ENCODE measurements at places on chromosomes 7 and 10. TPM values are rescaled to one million over a fixed set of nuclear protein-coding genes. Genes with fewer than 3 reads are reported as not detected.
A peak's percentile ranks its signal among the peaks of the same experiment; 100 is the strongest.

The GIMAP1 gene
- not detected for total RNA-seq

The OR2F1 gene
- total RNA-seq = not detected

The RGS10 gene
- total RNA-seq = 27.8 TPM

The GRID2IP gene
- not detected for total RNA-seq

The SPACDR gene
- not detected for total RNA-seq

The FAM25C gene
- total RNA-seq = not detected

The NAT16 gene
- not detected for total RNA-seq

The EGR2 gene
- total RNA-seq = 1.1 TPM

The SFRP4 gene
- total RNA-seq = 0.13 TPM

The BAG3 gene
- 20.0 TPM for total RNA-seq

The KCNMA1 gene
- 14.2 TPM for total RNA-seq

The OR6B1 gene
- total RNA-seq = not detected

The CDC14C gene
- total RNA-seq = 0.11 TPM

The OGA gene
- 73.6 TPM for total RNA-seq

DNA sequence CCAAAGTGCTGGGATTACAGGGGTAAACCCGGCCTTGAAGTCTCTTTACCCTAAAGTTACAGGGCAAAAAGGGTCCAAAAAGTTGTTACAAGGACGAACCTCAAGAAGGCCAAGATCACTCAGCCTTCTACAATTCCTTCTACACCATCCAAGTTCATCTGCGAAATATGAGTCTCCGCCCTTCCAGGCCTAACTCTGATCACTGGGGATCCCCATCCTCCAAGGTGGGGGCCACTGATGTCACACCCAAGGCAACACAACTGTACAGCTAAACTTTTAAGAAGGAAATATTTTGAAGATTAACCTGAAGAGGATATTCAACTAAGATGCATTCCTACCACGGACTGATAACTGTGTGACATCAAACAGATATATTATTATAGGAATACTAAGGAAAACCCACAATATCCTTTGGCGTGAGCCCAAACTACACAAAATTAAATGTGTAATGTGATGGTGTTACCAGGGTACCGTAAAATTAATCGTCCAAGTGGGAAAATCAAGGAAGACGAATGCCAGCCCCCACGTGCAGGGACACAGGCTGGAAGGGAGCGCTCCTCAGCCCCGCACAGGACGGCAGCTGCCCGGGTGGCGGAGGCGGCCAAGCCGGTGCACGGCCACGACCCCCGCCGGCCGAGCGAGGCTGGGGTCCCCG is 1.0 kb downstream of the PAXIP1 start:
- peak; percentile 43 for DNase-seq

GRCh38 chr7:150489782-150490181 is 24.9 kb upstream of the GIMAP7 start:
- no peak for DNase-seq

- DNase-seq = no peak
Observed at GRCh38 chr10:110044681-110045080, 36.9 kb downstream of the ADD3 start.

DNA sequence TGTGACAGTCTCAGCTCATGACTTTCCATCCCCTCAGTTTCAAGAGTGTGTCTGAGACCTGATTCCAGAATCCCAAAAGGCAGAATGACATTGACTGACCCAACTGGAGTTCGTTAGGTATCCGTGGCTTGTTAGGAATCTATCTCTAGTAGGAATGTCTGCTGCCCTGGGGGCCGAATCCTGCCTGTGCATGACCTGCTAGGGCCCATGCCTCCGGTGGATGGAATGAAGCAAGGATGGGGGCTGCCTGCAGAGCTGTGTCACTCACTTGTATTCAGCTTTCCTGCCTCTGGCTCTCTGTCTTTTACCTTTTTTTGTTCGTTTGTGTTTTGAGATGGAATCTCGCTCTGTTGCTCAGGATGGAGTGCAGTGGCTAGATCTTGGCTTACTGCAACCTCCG is 129.5 kb downstream of the SDK1 start:
- no peak for DNase-seq

DNA sequence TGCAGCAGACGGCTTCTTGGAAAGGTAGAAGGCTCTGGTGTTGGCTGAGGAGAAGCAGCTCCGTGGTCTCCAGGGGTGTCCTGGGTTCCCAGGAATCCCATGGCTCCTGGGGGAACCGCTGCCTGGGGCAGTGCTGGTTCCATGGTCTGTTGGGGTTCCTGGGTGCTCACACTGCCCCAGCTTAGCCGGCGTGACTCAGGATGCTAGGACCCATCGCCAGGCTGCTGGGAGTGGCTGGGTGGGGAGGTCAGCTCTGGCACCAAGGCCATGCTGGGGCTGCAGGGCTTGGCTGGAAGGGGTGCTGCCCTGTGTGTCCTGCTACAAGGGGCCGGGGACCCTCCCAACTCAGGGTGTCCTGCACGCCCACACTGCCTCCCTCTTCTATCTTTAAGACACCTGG is 9.4 kb downstream of the MGMT start:
- DNase-seq = no peak

- no peak for DNase-seq
Observed at GRCh38 chr7:155994279-155994811, 182.1 kb upstream of the SHH start.

DNA sequence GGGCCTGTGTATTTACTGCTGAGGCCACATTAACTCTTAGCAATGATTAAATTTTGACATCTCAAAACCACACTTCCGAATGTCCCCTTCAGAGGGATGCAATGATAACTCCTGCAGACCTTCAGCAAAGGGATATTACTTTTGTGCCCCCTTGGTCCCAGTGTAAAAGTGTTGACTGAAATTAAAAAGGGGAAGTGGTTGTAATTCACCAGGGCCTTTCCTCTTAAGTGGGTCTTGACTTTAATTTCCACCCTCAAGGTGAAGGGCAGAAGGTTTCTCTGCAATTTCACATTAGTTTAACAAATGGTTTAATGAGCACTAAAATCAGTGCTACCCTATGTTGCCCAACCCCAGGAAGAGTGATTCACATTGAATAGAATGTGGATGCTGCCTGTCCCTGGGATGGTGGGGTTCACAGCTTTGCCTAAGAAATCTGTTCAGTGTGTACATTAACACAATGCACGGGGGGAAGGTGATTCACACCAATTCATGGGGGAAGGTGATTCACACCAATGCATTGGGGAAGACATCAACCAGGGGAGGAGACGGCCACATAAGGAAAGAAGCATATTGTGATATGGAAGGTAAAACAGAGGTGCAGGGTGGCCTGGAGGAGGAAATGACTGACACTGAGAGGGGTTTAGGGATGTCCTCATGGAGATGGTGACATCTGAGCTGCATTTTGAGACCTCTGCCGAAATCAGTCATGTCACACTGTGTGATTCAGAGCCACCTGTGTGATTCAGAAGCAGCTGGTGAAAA is 19.4 kb upstream of the TNS3 start:
- DNase-seq = peak; percentile 92

GRCh38 chr10:34666008-34666704 is 148.9 kb downstream of the PARD3 start:
- DNase-seq = peak; percentile 96

- DNase-seq = no peak
Observed at GRCh38 chr7:118870187-118870586, 645.7 kb downstream of the ANKRD7 start.

GRCh38 chr7:104972500-104972899 is 41.5 kb upstream of the KMT2E start:
- peak; percentile 84 for DNase-seq

DNA sequence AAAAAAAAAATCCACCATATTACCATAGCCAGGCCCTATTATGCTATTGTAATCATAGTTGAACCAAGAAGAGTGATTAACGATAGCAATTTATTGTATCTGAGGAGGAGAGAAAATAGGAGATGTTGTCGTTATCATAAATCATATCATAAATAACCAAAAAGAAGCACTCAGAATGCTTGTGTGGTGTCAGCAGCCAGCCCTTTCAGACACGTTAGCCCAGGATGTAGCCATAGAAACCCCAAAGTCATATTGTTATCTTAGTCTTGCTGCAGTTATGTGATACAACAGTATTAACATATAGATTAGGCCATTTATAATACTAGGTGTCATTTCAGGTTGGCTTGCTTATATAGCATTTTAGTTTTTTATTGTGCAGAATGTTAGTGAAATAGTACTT is 102.2 kb upstream of the GATA3 start:
- DNase-seq = no peak

DNA sequence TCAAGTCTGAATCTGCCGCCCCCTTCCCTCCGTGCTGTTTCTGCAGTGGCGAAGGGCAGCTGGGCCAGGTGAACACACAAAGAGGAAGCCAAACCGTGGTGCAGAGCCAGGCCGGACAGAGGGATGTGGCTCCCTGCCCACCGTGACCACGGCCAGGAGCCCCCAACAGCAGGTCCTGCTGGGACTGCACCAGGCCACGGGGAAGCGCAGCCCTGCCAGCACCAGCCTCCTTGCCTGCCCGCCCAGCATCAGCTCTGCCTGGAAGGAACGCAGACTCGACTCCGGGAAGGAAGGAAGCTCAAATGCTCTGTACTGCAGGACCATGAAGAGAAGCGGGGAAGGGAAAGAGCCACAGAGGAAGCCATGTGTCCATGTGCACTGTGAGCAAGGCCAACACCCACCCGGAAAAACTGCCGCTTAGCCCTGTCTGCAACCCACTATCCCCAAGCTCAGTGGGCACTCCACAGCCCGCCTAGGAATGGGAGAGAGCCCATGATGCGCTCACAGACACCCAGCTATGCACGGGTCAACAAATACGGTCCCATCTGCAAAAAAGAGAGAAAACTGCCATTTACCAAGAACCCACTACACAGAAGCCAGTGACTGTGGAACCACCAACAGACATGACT is 19.0 kb downstream of the GPER1 start:
- no peak for DNase-seq

DNA sequence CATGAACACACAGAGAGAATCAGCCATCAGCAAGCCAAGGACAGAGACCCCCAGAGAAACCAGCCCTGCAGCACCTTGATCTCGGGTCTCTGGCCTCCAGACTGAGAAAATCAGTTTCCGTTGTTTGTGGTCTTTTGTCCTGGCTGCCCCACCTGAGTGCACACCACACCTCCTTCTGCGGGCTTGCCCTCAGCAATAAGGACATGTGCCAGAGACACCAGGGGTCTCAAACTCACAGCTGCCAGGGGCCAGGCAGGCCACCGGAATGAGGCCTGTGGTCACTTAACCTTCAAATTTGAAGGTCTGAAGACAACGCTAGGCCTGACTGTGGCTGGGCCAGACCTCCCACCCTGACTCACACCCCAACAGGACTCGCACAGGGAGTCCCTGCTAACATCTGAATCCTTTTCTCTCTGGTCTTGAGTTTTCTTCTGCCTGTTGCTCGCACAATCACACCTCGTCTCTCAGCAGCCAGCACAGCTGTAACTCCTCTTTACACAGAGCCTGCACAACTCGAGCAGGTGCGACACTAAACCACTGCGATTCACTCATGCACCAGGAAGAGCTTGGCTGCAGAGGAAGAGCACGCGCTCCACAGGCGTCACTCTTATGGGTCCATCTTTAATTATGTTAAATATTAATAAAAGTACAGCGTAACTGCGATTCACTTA is 86.2 kb downstream of the CHST15 start:
- DNase-seq = no peak

DNA sequence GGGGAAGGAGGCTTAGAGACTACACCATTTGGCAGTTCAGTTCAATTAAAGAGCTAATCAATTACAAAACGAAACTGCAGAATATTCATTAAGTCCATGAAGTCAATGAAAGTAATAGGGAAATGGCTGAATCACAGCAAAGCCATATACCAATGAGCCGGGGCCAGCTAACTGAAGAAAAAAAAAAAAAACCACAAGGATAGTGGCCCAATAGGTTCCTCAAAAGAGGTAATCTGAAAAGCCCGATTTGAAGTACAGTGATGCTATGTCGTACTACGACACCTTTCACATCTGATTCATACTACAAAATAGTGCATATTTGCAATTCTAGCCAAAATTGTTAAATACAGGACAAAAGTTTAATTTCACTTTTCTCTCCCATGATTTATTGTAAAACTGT is 2.5 kb downstream of the ARHGAP12 start:
- peak; percentile 61 for DNase-seq

- DNase-seq = no peak
Observed at GRCh38 chr10:37765216-37765615, 92.2 kb downstream of the ZNF248 start.

GRCh38 chr10:86773498-86773897 is 17.1 kb downstream of the BMPR1A start:
- DNase-seq = no peak

DNA sequence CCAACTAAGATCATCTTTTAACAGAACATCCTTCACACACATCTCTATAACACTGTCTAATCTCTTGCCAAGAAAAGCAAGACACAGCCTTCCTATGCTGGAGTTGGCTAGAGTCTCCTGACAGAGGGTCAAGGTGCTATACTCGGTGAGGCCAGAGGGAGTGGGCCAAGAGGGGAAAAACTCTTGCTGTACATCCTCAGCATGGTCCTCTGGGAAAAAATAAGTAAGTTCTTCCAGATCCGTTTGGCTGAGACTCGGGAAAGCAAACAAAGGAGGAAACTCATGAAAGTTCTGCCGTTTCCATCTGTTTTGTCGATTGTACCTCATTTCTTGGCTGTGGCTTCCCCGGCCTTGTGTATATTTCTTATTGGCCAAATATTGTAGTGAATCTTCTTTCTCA is 33.9 kb downstream of the VWDE start:
- DNase-seq = no peak

DNA sequence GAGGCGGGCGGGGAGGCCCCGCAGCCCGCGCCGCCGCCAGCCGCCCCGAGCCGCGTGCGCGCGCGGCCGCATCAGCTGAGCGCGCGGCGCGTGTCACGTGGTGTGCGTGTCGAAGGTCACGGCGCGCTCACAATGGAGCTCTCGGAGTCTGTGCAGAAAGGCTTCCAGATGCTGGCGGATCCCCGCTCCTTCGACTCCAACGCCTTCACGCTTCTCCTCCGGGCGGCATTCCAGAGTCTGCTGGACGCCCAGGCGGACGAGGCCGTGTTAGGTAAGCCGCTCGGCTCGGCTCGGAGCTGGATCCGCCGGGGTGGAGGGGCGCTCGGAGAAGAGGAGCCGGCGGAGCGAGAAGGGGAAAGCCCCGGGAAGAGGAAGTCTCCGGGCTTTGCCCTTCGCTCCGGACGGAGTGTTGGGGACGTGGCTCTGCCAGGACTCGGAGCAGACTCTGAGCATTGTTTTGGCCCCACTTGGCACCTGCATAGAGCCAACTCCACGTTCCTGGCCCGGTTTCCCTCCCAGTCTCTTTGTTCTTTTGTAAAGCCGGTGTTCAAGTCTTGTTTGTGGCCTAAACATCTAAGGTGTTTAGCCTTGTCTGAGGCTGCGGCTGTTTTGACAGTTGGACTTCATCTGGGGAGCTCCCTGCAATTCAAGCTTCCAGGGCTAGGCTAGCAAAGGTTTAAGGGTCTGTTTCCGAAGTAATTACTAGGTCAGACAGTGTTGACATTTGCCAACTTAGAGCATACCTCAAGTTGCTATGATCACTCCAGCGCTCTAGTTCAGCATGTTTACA is at the start of gene COMMD3:
Gene COMMD3, plus strand, starts transcription at position 103 of the 790 bp plus-strand sequence. Its CDS starts 30 bp downstream, at position 133.
- peak; percentile 97 for DNase-seq

- DNase-seq = no peak
Observed at GRCh38 chr7:30791114-30791513, 19.9 kb downstream of the MINDY4 start.

DNA sequence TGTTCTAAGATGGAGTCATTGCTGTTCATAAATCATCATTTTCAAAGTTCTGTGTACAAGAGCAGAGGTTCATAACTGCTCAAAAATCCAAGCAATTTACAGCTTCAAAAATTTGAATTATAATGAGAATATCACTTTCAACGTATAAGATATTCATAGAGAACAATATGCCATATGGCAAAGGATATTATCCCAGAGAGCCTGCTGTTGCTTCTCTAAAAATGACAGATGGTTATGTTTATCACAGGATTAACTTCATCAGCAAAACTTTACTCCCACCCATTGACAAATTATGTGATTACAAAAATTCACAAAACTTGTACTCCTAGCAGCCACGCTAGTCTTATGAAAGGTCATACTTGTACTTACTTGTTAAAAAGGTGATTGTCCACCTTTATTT is 105.1 kb downstream of the PIP4K2A start:
- DNase-seq = no peak

Data from GM23248 (cell line).